ENCODE measurements at places on chromosomes 11 and 22.

- no peak for DNase-seq
Measured at GRCh38 chr22:47696776-47697175, 934.3 kb downstream of the TBC1D22A start.

DNA sequence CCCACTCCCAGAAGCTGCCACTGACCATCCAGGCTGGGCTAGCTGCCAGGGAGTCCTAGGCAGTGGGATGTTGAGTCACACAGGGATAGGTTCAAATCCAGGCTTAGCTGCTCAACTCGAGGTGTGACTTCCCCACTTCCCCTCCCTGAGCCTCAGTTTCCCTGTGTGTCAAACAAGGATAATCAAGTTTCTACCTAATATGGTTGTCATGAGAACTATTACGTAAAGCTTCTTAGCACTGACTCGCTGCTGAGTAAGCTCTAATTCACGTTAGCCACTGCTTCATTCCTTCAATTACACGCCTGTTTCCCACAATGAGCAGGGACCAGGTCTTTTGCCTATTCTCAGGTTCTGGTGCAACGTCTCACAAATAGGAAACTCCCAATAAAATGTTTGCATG is 67.7 kb downstream of the SEZ6L start:
- no peak for DNase-seq

- no peak for DNase-seq
Measured at GRCh38 chr11:76123248-76123647, 83.1 kb downstream of the WNT11 start.

GRCh38 chr22:38987171-38987895 is 5.2 kb downstream of the APOBEC3B start:
- DNase-seq: no peak

GRCh38 chr11:25860677-25861450 is 471.1 kb upstream of the ANO3 start:
- no peak for DNase-seq

- peak; percentile 42 for DNase-seq
Measured at GRCh38 chr22:23263651-23264555, 83.6 kb downstream of the BCR start.

- no peak for DNase-seq
Measured at GRCh38 chr11:15563054-15563453, 448.3 kb downstream of the INSC start.

- peak; percentile 27 for DNase-seq
Measured at GRCh38 chr11:83292709-83293456, 6.7 kb upstream of the CCDC90B start.

GRCh38 chr22:31937341-31937740 is 7.0 kb upstream of the YWHAH start:
- no peak for DNase-seq

- DNase-seq: peak; percentile 81
Measured at GRCh38 chr11:34053161-34053686, 1.7 kb downstream of the CAPRIN1 start.

GRCh38 chr11:36508743-36509142 is 1.3 kb downstream of the TRAF6 start:
- no peak for DNase-seq

DNA sequence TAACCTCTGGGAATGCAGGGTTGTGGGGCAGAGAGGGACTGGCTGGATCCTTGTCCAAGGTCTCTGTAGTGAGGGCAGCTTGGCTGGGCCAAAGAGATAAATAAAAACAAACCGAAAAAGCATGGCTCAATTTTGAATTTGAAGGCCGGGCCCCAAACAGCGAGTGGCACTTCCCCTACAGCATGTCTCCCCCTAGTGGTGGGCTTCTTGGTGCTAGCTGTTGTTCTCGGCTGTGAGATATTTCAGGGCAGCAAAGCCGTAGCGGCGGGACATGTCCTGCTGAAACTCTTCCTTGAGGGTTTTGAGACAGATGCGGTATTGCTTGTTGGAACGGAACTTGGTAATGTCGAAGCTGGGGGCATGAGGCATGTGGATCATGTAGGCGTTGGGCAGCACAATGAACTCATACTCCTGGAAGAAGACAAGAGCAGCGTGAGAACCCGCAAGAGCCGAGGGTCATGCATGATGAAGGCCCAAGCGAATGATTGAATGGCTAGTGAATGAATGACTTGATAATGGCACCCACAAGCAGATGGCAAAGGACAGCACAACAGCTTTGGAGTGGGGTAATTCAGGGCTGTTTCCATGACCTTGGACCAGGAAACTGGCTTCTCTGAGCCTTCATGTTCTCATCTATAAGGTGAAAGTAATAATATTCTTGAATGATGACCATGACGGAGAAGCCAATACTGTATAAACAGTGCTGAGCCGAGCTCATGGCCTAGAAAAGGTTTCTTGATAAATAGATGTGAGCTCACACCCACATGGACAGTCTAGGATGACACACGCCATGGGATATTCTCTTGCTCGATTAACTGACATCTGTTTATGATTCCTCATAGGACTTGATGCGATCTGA is 216.3 kb upstream of the SYN3 start:
- DNase-seq: peak; percentile 41
